Fibroblast of skin of left biceps (primary cell): ENCODE measurements at places on chromosomes 16 and 17.

DNA sequence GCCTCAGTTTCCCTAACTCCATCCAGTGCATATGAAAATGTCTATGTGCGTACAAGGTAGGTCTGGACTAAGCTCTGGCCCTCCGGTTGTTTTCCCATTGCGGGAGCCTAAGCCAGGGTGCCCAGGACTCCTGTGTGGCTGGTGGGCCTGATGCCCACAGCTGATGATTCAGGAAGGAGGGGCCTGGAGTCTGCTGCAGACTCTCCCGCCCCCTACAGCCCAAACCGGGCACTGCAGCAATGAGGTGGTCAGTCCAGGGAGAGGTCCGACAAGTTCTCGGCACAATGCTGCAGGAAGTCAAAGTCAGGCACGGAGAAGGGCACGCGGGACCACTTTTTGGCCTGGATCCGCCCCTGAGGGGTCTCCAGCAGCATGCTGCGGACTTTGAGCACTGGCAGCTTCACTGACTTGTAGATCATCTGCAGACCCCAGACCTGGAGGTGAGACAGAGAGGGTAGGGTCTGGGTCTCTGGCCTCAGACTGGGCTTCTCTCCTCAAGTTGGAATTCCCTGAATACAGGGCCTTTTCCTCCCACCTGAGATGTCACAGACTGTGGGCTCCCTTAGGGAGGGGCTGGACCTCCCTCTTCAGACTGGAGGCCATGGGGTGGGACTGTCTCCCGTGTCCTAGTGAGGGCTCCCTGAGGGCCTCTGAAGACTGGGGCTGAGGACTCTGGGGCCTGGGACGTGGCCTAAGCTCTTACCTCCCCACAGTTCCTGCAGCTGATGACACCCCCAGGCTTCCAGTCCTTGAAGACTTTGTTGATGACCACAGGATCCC, 3.4 kb upstream of the ZNF385C start:
- no peak for DNase-seq

- no peak for DNase-seq
These were observed at the start of gene SDR42E2 for GRCh38 chr16:22161999-22162655. TSS of gene SDR42E2 (plus strand) at chr16:22162506. CDS start at chr16:22165583, 3,077 bp downstream.

DNA sequence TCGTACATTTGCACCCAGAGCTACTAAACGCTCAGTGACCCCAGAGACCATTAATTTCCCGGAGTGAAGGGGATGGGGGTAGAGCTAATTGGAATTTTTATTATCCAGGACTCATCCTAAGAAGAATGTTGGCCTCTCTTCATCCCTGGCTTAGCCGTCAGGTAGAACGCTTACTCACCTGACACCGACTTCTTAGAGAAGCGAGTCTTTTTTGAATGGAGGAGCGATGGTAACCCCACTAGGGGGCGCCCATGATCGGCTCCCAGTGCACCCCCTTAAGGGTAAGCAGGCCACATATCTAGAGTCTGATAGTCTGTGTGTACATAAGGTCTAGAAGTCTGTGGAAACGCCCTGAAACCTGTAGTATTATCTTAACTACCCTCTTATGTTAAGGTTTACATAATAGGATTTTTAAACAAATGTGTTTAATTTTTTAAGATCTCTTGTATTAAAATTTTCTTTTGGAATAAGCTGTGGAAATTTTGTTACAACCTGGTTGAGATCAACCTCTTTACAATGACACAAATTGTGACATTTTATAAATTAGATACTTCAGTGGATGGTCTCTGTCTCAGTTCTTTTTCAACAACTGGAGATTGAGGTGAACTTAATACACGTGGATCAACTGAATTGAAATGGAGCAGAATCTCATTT, 229.8 kb downstream of the CPPED1 start:
- DNase-seq = no peak

DNA sequence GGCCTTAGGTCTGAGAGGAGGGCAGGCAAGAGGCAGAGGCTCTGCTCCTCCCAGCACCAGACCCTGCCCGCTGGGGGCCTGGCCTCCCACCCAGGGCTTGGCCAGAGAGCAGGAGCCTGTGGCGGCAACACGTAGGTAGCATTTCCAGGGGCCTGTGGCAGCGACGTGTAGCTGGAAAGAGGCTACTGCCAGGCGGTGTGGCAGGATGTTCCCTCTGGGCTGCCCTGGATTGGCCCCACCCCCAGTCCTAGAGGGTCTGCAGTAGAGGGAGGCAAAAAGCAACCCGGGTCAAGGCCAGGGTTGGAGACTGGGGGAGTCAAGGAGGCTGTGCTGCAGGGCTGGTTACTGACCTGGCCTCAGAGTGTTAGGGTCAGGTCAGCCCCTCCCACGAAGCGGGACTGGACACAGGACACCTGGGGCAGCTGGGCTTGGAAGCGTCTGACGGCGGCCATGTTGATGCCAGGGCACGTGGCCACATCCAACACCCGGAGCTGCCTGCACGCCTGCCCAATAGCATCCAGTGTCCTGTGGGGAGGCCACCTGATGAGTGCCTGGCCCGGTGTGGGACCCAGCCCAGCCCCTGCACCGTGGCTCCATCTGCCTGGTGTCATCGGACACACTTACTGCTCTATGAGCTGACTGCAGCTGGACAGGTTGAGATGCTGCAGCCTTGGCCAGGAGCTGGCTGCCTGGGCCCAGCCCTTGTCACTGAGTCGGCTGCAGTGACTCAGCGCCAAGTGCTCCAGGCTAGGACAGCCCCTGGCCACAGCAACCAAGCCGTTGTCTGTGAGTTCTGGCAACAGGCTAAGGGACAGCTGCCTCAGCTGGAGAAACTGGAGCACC, 8.5 kb downstream of the ELMO3 start:
- DNase-seq = no peak
